ENCODE measurements at places on chromosomes 4 and X. TPM values are rescaled to one million over a fixed set of nuclear protein-coding genes. Genes with fewer than 3 reads are reported as not detected.

GRCh38 chrX:115362334-115363095, 73.0 kb downstream of the LUZP4 start:
- H3K36me3 ChIP-seq: no peaks in the 10 kb centered on the region
- H3K4me3 ChIP-seq: no peak overlapping the region
- H3K27ac ChIP-seq: no peak overlapping the region
- H3K4me1 ChIP-seq: no peaks in the 10 kb centered on the region
- DNase-seq: no peak
- peaks cover 3% of the 10 kb centered on the region for H3K27me3 ChIP-seq

The CDX4 gene
- total RNA-seq: not detected

DNA sequence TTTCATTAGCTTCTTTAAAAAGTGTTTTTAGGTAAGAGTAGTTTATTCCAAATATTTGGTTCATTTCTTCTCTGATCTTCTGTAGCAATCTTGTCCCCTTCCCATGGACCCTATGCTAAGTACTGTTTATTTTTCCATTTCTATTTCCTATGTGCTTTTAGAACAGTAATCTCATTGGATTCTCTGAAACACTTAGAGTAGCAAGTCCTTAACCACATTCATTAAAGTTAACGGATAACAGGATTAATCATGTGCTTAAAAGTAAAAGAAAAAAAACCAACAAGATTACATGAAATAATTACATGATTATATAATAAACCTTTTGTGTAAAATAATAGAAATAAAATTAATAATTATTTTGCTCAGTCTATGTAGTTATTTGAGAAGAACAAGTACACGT, 929.7 kb downstream of the C4orf33 start:
- H3K27ac ChIP-seq: no peak overlapping the region
- no peak overlapping the region for H3K4me3 ChIP-seq

- DNase-seq: no peak
- no peaks in the 10 kb centered on the region for H3K4me1 ChIP-seq
- H3K27ac ChIP-seq: no peak overlapping the region
- H3K27me3 ChIP-seq: no peaks in the 10 kb centered on the region
- H3K36me3 ChIP-seq: no peaks in the 10 kb centered on the region
Observed at GRCh38 chr4:62482355-62482754, 1282.2 kb downstream of the ADGRL3 start.

DNA sequence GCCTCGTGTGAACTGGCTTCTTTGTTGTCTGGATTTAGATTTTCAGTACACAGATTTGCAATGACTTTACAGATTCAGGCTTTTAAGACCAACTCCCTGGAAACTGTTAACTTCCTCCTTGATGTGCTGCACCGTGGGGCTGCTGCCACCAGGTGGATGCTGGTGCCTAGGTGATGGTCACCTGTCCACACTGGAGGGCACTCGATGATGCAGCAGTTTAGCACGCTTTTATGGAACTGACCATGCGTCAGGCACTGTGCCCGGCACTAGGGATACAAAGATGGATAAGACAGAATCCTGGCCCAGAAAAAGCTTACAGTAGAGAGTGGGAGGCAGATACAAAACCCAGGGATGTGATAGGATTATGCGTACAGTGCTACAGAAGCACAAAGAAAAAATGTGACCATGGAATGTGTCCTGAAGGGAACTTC, 180.7 kb downstream of the CEP135 start:
- H3K36me3 ChIP-seq: no peaks in the 10 kb centered on the region
- no peak overlapping the region for H3K27ac ChIP-seq
- H3K4me1 ChIP-seq: no peaks in the 10 kb centered on the region
- no peak overlapping the region for H3K4me3 ChIP-seq
- peaks cover 2% of the 10 kb centered on the region for H3K27me3 ChIP-seq
